ENCODE measurements at places on chromosomes 4 and X.

DNA sequence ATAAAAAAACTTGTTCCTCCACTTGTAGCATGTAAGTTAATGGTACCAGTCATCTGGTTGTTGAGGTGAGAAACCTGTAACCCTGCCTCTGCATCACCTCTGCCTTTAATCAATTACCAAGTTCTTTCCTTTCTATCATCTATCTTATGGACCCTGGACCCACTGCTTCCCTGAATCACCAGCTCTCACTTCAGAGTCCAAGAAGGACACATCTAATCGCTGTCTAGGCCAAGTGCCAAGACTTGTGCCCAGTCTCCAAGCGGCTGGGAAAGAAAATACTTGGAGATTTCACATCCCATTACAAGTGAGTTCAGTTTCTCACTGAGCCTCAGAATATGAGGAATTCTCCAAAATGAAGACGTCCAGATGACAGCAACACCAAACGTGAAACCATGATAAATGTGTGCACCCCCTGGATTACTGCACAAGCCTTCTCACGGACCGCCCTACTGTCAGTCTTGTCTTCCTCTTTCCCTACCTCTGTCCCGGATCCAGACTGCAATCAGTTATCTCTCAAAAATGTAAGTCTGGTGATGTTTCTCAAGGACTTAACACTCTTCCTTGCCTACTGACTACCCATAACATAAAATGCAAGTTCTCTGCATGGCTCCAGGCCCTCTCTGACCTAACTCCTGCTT is 10.4 kb downstream of the PALLD start:
- DNase-seq: no peak

- no peak for DNase-seq
Observed at GRCh38 chrX:39692796-39693195, 405.0 kb downstream of the BCOR start.

DNA sequence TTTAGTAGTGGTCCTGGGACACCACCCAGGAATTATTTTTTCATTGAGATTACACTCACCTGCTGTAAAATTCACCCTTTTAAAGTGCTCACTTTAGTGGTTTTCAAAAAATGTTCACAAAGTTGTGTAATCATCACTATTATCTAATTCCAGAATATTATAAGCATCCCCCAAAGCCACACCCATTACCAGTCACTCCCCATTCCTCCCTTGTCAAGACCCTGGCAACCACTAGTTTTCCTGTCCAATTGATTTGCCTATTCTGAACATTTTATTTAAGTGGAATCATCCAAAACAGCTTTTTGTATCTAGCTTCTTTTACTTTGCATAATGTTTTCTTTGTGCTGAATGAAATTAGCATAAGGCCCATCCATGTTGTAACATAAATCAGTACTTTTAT is 12.7 kb upstream of the CXCL6 start:
- DNase-seq: no peak

DNA sequence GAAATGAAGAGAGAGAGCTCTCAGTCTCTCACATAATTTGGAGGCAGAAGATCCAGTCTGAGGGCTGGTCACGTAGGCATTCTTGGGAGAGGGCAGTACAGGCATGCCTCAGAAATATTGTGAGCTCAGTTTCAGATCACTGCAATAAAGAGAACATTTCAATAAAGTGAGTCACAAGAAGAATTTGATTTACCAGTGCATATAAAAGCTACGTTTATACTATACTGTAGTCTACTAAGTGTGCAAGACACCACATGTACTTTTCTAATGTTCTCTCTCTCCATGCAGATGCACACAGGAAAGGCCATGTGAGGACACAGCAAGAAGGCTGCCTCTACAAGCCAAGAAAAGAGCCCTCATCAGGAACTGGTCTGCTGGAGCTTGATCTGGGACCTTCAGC is 583.5 kb upstream of the FAT1 start:
- DNase-seq: no peak

DNA sequence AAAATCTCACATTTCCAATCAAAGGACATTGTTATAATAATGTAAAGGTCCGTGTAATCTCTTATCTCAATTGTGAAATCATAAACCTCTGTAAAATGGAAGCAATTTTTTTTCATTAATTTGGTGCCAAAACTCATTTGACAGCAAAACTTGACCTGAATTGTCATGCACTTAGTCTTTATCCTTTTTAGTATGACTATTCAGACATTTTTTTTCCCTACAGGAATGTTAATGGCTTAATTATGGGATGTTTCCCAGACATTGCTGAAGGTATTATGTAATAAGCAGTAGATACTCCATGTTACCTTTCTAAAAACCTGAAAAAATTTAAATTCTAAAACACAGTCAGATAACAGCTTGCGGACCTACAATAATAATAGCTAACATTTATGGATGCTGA is 228.9 kb downstream of the LHFPL1 start:
- no peak for DNase-seq

- no peak for DNase-seq
Observed at GRCh38 chrX:153867139-153867538, 18.8 kb downstream of the L1CAM start.

GRCh38 chrX:125101971-125102755 is 217.5 kb upstream of the TEX13C start:
- no peak for DNase-seq

GRCh38 chr4:95165926-95166524 is 382.7 kb downstream of the UNC5C start:
- no peak for DNase-seq

DNA sequence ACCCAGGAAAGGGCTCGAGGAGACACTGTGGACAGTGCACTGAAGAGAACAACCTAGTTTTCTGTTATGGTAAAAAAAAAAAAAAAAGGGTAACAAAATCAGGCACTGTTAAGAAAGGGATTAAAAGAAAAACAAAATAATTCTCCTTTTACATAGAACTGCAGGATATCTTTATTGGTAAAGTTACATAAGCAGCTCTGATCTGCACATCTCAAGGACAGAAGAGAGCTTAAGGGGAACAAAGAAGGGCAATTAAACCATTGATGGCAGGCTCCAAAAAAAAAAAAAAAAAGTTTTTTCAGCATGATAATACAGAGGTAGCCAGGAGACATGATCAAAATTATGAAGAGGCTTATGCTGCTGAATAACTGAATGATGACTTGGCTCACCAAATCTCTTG is 85.0 kb downstream of the HDAC8 start:
- DNase-seq: no peak

- no peak for DNase-seq
Observed at GRCh38 chr4:83114576-83114975, at the start of gene PLAC8. PLAC8 (minus strand) TSS chr4:83114729; CDS start chr4:83107921, 6,808 bp downstream.

DNA sequence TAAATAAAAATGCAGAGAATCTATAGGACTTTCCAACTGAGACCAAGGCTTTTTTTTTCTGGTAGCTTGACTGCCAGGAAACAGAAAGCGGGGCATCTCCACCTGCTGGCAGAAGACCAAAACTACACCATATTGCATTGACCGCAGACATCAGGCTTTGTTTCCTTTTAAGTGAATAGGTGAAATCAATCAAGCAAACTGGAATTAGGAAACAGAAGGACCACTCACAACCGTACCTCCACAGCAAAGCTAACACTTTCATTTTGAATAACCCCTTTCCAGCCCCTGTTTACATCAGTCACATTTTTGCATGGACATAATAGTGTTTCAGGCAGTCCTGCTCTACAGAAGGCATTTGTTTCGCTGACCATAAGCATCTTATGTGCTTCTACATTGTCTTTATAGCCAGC is 218.2 kb downstream of the IDS start:
- DNase-seq: no peak

- DNase-seq: no peak
Observed at GRCh38 chr4:173682609-173683008, 152.6 kb upstream of the HAND2 start.

DNA sequence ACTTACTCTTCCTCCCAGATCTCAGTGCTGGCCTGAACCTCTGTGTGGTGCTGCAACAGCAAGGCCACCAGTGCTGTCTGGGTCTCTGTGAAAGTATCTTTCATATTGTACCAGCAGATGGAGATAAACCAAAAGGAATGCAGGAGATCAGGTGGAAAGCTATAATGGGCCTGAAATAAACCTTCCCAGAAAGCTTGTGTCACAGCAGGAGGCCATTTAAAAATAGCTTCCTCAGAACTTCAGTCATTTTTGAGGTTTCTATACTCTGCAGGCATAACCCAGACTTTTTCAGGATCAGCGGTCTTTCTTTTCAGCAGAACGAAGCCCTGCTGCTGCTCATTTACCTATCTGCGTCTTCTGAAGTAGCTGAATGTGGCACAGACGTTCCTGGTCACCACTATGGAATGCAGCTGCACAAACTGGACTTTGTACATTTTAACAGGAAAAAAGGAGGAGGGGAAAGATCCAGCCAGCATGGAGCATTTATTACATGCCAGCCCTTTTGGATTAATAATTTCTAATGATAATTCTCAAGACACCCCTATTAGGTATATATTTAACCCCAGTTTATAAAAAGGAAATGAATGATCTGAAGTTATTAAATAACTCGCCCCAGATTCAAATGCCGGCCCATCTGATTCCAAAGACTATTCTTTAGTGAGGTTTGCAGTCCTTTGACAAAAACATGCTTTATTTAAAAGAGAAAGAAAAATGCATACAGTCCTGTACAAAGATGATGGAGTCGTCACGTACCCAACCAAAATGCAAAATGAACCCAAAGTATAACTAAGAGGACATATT is 119.7 kb downstream of the NFKB1 start:
- DNase-seq: no peak

DNA sequence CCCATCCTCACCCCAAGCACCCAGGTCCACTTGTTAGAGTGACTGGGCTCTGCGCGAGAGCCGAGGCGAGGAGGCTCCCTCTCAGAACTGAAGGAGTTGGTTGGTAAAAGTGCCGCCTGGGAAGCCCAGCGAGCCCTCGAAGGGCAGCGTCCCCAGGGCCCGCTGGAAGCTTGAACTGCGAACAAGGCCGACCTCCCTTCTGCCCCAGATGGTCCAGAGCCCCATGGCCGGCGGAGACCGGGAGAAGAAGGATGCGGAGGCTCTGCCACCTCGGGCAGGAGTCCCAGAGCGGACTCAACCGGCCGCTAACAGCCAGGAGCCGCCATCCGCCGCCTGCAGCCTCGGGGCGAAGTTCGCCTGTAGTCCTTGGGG is 116.3 kb upstream of the TEX13C start:
- DNase-seq: peak; percentile 21

DNA sequence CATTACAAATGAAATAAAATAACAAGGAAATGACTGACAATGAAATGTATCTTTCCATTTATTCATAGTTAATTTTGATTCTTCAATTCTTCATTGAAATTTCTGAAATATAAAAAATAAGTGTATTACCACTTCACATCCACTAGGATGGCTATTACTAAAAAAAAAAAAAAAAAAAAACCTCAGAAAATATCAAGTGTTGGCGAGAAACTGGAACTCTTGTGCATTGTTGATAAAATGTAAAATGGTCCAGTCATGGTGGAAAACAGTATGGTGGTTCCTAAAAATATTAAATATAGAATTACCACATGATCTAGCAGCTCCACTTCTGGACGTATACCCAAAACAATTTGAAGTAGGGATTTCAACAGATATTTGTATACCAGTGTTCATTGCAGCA is 22.9 kb downstream of the PGAM4 start:
- no peak for DNase-seq
